Spinal cord (tissue), 10 donors: ENCODE measurements at places on chromosomes 4 and X. TPM values are rescaled to one million over a fixed set of nuclear protein-coding genes. Genes with fewer than 3 reads are reported as not detected.

GRCh38 chr4:123893011-123893981 is 496.7 kb downstream of the SPRY1 start:
- DNase-seq: no peak

DNA sequence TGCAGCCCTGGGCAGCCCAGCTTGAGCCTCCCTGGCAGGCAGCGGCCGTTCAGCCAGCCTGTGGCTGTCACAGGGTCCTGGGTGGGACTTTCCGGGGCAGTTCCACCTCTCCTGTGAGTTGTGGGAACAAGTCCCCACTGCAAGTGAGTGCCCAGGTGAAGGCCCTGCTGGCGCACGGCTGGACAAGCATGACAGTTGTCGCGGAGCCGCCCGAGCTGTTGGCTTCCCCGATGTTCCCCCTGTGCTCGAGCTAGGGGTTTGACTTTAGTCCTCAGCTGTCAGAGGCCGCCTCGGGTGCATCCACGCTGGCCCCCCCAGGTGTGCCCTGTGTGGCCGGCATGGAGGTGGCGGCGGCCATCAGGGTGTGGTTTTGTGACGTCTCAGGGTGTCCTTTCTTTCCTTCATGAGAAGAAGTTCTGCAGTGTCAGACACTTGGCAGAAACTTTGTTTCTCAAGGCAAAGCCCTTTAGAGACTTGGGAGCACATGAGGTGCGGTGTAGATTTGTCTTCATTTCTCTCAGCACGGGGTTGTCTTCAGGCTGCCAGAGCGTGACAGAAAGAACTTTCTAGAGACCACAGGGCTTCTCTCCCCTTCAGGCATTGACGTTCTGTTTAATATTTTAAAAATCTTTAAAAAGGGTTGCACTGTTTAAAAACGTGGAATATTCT is 69.4 kb upstream of the HGFAC start:
- no peak for DNase-seq

GRCh38 chr4:13535708-13536361 is 8.5 kb downstream of the NKX3-2 start:
- no peak for DNase-seq

- no peak for DNase-seq
Measured at GRCh38 chrX:101195442-101196173, 24.0 kb upstream of the DRP2 start.

Gene FABP2
- total RNA-seq: not detected
